Kidney capillary endothelial cell (primary cell): ENCODE measurements at places on chromosomes 6 and 20.

- no peak for DNase-seq
These were observed 80.7 kb downstream of the SERAC1 start for GRCh38 chr6:158087224-158087867.

DNA sequence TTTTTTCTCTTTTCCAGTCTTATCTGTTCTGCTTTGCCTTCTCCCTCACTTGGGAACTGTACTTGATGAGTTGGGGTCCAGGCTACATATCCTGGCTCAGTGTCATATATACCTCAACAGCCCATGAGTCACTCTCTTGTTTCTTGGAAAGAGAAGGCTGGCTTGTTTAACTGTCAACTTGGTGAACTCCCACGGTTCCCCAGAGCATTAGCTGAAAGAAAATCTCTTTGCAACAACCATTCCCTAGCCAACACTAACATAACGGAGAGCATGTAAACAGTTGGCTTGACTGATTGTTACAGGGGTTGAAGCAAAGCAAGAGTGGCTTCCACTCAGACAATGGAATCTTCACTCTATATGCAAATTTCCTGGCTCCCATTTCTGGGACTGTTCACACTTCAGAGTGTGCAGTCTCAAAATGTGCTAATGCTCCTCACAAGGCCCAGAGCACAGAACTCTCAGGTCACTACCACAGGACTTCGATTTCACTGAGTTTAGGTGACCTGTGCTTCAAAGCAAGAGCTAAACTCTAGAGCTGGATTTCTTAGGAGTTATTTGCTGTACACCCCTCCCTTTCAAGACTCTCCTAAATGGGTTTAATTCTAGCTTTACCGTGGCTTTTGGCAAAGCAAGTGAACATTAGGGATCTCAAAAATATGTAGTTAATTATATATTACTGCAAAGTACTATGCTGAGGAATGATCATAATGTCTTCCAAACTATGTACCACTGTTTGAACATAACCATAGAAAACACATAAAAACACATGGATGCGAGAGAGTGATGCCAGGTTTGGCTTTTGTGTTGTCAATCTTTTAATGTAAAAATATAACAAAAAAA lies 609.8 kb downstream of the RFPL4B start:
- DNase-seq = no peak

- no peak for DNase-seq
These were observed 32.7 kb upstream of the CRISP1 start for GRCh38 chr6:49898904-49899566.

- no peak for DNase-seq
These were observed 27.3 kb downstream of the WRNIP1 start for GRCh38 chr6:2792330-2793110.

DNA sequence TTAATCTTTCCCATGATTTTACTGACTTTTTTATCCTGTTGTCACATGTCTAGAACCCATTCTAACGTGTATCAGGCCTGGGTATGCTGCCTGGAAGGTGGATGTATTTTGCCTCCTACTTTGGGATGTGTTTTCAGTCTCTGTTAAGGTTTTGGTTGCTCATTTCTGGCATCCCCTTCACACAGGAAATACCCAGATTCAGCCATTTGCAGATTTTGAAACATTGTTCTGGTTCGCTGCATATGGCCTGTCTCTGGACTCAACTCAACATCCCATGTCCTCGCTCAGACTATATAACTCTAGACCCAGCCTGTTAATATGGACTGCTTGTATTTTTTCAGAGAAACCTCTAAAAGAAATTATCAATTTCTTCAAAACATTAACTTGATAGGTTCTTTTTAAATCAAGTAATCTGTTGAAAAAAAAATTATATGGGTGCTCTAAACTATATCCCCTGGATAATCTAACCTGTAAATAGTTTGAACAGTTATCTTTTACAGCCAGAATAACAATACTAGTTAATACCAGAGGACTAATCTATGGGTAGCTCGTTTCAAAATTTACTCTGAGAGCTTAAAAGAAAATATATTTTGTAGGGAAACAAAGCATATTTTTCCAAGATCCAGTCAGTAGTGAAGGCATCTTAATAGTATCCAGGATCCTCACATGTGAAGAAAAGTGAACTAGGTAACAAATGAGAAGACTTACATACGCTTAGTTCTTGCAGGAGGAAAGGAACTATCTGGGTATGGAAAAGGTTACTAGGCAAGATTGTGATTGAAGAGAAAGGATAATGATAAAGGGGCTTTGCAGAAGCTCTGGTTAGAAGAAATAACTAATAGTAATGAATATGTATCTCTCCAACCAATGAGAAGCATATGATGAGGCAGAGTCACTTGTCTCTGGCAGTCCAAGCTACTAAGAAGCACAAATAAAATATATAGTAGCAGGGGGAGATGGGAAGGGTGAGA lies 23.4 kb upstream of the HLA-DQB1 start:
- DNase-seq = no peak

- DNase-seq = no peak
These were observed 119.2 kb upstream of the CCN2 start for GRCh38 chr6:132070356-132070755.

DNA sequence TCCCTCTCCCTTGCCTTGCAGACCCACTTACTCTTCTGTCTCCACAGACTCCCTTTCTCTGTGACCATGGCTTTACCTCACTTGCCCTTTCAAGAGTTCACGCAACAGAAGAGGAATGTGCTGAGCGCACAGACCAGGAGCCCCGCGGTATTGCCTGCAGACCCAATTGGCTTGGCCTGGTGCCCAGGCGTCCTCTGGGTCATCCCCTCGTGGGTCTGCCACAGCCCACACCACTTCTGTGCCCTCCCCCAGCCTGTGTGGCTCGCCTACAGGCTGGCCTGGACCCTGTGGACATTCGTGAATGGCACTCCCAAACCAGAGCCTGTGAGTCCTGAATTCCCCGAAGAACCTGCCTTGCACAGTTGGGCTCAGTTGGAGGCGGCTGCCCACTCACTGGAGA lies 15.3 kb upstream of the NINL start:
- DNase-seq = no peak

DNA sequence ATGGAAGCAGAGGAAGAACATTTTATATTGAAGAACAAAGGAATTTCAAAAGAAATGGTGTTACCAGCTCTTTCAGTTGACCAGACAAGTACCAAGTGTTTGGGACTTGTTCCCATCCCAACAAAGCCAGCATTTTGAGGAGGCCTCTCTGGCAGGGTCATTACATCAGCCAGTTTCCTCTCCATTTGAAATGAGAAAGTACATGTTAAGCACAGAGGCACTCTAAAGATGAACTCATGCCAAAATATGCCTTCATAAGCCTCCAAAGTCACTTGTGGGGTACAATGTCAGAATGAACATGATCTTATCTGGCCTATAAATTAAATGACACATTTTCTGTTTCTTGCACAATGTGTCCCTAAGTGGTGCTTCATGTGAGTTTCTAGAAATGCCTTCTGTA lies 223.9 kb downstream of the PRL start:
- no peak for DNase-seq

GRCh38 chr6:146587459-146587858 lies 11.3 kb upstream of the ADGB start:
- no peak for DNase-seq

- no peak for DNase-seq
These were observed 27.4 kb downstream of the ANKS1A start for GRCh38 chr6:34916348-34916967.

- no peak for DNase-seq
These were observed 68.0 kb downstream of the CYB5R4 start for GRCh38 chr6:83927470-83927869.

GRCh38 chr6:37242429-37243052 lies 15.0 kb upstream of the TBC1D22B start:
- peak; percentile 92 for DNase-seq

DNA sequence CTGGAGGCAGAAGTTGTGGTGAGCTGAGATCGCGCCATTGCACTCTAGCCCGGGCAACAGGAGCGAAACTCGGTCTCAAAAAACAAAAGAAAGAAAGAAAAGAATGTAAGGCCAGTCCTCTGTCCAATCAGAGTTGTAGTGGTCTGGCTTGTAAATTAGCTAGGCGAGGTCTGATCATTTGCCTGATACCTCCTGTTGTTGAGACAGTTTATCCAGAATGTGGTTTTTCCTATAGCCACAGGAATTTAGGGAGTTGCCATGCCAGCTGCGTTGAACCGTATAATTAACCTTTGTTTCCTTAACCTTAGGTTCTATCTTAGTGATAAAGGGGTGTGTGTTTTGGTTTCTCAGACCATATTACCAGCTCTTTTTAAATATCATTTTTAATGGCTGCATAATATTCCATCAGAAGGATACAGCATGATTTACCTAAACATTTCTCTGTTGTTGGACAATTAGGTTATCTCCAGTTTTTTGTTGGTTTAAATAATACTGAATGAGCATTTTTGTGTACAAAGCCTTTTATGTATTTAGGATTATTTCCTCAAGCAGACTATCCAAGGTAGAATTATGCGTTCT lies 11.7 kb upstream of the PPARD start:
- no peak for DNase-seq

GRCh38 chr6:68637071-68637470 lies 2.0 kb downstream of the ADGRB3 start:
- no peak for DNase-seq

DNA sequence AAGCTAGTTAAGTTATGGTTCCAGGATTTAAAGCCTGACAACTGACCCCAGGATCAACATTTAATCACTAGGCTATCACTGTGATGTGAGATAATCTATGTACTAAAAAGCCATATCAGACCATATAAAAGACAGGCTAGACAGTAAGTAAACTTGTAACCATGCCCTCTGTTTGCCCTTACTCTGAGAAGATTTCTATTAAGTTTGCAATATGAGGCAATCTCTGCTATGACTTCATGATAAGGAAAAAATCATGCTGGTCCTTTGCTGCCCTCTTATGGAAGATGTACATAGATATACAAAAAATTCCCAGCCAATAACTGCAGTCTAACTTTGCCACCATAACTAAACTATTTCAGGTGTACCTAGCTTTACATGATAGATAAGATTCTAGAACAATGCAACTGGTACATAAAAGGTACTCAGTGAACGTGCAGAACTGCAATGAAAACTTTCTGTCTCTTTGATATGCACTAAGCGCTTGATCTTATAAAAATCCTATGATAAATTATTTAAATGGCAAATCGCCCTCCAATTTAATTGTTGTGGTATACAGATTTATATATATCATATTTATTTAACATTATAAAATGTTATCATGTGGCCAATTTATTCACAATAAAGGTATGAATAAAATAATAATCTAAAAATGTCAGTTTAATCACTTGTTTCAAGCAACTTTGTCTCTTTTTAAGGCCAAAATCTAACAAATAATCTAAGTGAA lies 70.5 kb downstream of the FAM217A start:
- DNase-seq = peak; percentile 67

DNA sequence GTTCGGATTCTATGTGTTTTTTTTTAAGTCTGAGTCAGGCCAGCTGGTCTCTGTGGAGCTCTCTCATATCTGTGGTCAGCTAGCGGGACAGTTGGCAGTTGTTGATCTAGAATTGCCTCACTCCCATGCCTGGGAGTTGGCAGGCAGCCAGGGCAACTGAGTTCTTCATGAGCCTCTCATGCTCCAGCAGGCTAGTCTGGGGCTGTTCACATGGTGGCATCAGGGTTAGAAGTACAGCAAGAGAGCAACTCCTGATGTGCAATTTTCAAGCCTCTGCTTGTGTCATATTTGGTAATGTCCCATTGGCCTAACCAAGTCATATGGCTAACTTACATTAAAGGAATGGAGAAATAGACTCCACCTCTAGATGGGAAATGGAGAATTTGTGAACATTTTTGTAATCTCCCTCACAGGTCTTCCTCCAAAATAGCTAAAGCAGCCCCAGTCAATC lies 6.7 kb upstream of the IFT52 start:
- no peak for DNase-seq

GRCh38 chr6:43909474-43910148 lies 139.6 kb downstream of the VEGFA start:
- no peak for DNase-seq

- no peak for DNase-seq
These were observed 485.9 kb upstream of the JAG1 start for GRCh38 chr20:11159728-11160127.

DNA sequence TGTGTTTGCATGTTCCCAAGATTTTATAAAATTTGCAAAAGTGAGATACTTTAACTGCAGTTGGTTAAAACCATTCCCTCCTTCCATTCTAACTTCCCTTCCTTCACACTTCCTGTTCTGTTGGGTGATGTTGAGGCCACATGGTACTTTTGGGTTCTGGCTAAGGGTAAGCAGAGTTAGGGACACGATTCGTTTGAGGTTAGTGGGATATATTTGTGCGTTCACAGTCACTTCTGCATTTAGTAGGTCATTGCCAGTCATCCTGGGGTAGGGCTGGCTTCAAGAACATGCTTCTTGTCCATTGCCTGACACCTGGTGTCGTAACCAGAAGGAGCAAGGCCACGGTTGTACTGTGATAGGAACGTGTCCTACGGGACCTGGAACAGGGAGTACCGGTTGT lies 340.1 kb downstream of the ZFAND3 start:
- DNase-seq = no peak
